NCI-H748 treated with DMSO at 0.1 percent for 48 hours (cell line): ENCODE measurements at places on chromosomes 2 and 18.
A peak's percentile ranks its signal among the peaks of the same experiment; 100 is the strongest.

GRCh38 chr18:2939317-2939716 is 73.6 kb downstream of the LPIN2 start:
- no peak for DNase-seq

- no peak for DNase-seq
Measured at GRCh38 chr2:16392647-16393499, 272.8 kb downstream of the CYRIA start.

DNA sequence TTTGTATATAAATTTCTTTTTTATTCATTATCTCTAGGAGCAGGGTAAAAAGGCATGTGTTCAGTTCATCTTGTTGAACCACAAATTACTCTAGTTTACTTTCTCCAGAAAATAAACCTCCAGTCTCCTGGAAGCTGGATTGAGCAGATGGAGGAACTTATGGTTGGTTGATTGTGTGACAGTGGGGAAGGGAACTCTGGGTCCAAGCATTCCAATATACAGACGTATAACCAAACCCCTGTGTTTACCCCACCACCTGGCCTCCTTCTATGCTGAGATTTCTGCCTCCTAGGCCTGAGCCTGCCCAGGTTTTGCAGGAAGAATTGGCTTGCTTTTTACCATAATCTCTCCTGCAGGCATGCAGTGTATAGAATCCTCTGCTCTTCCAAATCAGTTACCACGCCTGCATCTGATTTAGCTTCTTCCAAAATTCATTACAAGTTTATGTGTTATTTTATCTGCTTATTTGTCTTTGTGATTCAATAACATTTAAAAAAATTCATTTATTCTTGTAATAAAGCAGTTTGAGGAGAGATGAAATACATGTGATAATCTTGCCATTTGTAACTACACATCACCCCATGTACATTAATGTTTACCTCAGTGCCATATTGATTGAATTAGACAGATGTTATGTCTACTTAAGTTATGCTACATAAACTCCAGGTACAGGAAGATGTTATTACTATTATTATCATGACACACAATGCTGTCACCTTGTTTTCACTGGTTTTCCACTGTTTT is 2.5 kb upstream of the RAB27B start:
- DNase-seq: no peak

DNA sequence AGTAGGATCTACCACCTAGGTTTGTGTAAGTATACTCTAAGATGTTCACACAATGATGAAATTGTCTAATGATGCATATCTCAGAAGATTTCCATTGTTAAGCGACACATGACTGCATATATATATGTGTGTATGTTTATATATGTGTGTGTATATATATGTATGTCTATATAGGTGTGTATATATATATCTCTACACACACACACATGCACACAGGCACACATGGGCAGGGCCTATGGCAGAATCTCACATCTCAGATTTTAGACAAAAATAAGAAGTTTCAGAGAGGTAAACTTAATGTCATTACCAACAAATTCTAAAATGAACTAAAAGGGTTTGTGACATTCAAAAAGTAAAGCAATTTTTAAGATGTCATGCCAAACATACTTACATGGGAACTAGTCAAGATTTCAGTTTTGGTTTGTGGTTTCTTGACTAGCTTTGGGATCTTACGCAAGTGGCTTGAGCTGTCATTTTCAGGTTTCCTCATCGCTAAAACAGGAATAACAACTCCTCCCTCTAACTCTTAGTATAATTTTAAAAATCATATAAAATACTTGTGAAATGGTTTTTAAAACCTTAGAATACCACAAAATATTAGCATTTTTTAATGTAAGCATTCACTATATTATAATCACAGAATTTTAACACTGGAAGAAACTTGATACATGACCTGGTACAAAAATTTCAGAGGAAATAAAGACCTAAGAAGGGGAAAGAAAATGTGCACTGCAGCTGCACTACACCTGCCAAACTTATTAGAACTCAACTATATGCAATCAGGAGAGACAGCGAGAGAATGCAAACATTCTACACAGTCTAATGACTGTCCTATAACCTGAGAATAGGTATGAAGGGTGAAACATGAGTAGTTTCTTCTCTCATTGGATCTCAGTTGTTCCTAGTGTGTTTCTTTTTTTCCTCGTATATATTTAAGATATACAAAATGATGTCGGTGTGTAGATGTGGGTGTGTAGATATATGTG is 75.7 kb downstream of the TTC21B start:
- no peak for DNase-seq

GRCh38 chr2:207955456-207955855 is 69.9 kb downstream of the PLEKHM3 start:
- no peak for DNase-seq

GRCh38 chr2:172308253-172308935 is 119.0 kb upstream of the ITGA6 start:
- DNase-seq: peak; percentile 90

GRCh38 chr2:45681675-45682074 is 30.2 kb downstream of the PRKCE start:
- no peak for DNase-seq

DNA sequence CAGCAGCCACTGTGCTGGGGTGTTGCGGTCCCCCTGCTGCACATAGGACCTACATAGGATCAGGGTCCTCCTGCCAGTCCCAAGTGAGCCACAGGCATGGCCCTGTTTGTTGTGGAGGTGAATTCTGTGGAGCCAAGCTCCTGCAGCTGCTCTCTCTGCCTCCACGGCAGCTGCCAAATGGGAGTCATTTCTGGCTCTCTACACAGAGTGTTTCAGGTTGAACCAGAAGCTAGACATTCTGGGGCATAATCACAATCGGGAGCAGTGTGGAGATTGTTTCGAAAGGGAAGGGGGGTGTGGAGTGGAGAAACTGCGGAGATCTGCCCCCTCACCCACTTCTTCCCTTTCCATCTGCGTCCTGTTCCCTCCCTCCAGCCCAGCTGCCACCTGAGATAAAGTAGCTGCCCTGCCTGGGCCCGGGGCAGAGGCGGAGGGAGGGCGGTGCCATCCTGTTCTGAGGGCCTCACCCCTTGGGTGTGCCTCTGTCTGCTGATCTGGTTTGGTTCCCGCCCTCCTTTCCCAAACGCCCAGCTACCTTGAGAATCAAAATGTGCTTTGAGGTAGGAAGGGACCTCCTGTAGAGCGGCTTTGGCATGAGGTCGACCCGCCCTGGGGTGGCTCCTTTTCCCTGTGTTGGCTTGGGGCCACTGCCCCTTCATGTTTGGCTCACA is 139.4 kb downstream of the WDSUB1 start:
- DNase-seq: no peak

- DNase-seq: peak; percentile 46
Measured at GRCh38 chr2:163182764-163183354, 344.3 kb upstream of the KCNH7 start.

DNA sequence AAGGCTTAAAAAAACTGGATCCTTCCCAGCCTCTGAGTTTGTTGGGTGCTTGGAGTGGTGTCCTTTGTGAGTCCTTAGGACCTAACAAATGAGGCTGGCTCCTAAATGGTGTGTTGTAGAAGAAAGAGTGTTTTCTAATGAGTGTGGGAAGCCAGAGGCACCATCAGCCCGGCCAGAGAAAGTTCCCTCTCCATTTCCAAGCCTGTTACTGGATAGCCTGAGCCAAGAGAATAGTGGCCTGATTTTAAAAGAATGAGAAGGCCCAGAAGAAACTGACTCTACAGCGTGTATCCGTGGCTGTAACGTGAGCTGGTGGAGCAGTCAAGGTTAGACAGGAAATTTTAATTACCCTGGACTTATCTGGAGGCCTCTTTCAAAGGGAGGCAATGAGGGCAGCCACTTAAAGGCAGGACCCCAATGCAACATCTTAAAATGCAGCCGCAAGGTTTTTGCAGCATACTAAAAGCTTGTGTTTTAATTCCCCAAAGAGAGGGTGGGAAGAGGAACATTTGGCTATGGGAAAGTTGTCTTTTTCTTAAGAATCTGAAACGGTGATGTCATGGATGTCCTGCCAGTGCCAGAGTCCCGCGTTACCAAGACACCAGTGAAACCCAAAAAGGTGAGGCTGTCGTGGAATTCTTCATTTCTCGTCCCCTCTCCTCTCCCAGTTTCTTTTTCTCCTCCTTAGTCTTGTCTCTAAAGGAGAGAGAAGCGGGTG is 4.6 kb downstream of the EFHD1 start:
- DNase-seq: no peak

- DNase-seq: no peak
Measured at GRCh38 chr2:225037415-225038230, 4.6 kb downstream of the DOCK10 start.

GRCh38 chr18:5451150-5451549 is 92.6 kb downstream of the EPB41L3 start:
- no peak for DNase-seq
